ENCODE measurements at places on chromosomes 2 and 18. TPM values are rescaled to one million over a fixed set of nuclear protein-coding genes. Genes with fewer than 3 reads are reported as not detected.

The CBLN2 gene
- 0.49 TPM for total RNA-seq

The UGT1A5 gene
- not detected for total RNA-seq

The C1D gene
- total RNA-seq: 19.9 TPM

The FLACC1 gene
- total RNA-seq: 6.7 TPM

The XPO1 gene
- 115 TPM for total RNA-seq

The ANKRD29 gene
- total RNA-seq: 28.6 TPM

The ST3GAL5 gene
- 15.7 TPM for total RNA-seq

The SIGLEC15 gene
- 1.2 TPM for total RNA-seq

The ARHGAP15 gene
- total RNA-seq: 26.2 TPM

The DLGAP1 gene
- 6.6 TPM for total RNA-seq

The STON1 gene
- 27.5 TPM for total RNA-seq

The CFC1 gene
- not detected for total RNA-seq

The ADGRF3 gene
- total RNA-seq: 0.13 TPM

The TDRD15 gene
- 0.15 TPM for total RNA-seq

The METTL21A gene
- total RNA-seq: 6.7 TPM

The ERBB4 gene
- total RNA-seq: 28.6 TPM

The LYG2 gene
- not detected for total RNA-seq

The SMC6 gene
- total RNA-seq: 11.6 TPM

The NT5DC4 gene
- total RNA-seq: not detected

The C1QL2 gene
- total RNA-seq: not detected

The CEP68 gene
- 31.0 TPM for total RNA-seq

The GRB14 gene
- total RNA-seq: 6.2 TPM

The CCL20 gene
- not detected for total RNA-seq

The PXDN gene
- total RNA-seq: 100 TPM

The TUBA4B gene
- total RNA-seq: not detected

The ESPNL gene
- not detected for total RNA-seq

The ATP6V1C2 gene
- total RNA-seq: 0.49 TPM

The NOSTRIN gene
- 46.4 TPM for total RNA-seq

The GAL3ST2 gene
- total RNA-seq: not detected

The FRZB gene
- total RNA-seq: 71.4 TPM

The CCDC121 gene
- total RNA-seq: 2.2 TPM

The DSG3 gene
- not detected for total RNA-seq

The ANKRD30BL gene
- total RNA-seq: not detected

The MSTN gene
- total RNA-seq: 0.81 TPM

The UGT1A1 gene
- not detected for total RNA-seq

The ATP8B1 gene
- 76.5 TPM for total RNA-seq

The CROCC2 gene
- 0.13 TPM for total RNA-seq

The LMAN2L gene
- 11.3 TPM for total RNA-seq

The UNC80 gene
- not detected for total RNA-seq

The CNNM4 gene
- 7.8 TPM for total RNA-seq

The SEC11C gene
- total RNA-seq: 31.8 TPM

The CUL3 gene
- total RNA-seq: 65.1 TPM

The SCN7A gene
- total RNA-seq: 3.6 TPM

The COL3A1 gene
- 673 TPM for total RNA-seq

The CCDC74B gene
- 1.3 TPM for total RNA-seq

The MTCL1 gene
- 10.5 TPM for total RNA-seq

The PLGLB1 gene
- 9.0 TPM for total RNA-seq

All from aorta (tissue), 5 donors.